Stimulated activated CD4-positive, alpha-beta T cell treated with anti-CD3 and anti-CD28 coated beads, Interleukin-2, amount 100 ng/mL, for 4 hours (primary cell): ENCODE measurements at places on chromosomes 12 and 14.
A peak's percentile ranks its signal among the peaks of the same experiment; 100 is the strongest.

DNA sequence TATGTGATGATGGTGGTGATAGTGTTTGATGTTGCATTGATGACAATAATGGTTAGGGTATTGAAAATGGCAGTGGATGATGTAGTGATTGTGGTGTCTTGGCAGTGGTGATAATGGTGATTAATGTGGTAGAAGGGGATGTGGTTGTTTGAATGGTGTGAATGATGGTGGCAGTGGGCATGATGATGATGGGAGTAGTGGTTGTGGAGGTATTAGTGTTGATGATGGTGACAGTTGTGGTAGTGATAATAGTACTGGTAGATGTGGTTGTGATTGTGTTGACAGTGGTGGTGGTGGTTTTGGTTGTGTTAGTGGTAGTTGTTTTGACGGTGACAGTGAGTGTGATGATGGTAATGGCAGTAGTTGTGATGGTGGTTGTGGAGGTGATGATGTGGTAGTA is 1049.0 kb downstream of the VRK1 start:
- DNase-seq = no peak

DNA sequence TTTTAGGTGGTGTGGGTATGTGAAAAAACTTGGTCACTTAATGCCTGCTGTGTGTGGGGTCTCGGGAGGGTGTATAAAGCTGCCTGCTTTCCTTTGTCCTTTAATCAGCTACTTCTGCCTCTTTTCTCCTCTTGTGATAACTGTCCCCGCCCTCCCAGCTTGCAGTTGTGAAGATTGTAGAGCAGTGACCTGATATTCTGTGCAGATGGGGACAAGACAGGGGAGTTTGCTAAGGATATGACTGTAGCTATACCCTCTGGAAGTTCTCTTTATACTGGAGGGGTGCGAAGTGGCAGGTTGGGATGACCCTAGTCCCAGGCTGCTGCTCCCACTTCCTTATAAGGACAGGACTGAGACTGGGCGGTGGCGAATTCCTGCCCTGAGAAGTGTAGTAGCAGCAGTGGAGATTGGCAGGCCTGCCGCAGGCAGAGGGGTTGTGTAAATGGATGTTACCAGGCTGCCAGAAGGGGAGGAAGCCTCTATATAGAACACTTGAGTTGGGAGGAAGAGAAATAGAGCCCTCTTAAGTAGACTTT is 835 bp downstream of the MYL6 start:
- no peak for DNase-seq

GRCh38 chr14:82113710-82114109 is 580.1 kb upstream of the SEL1L start:
- DNase-seq = no peak

- no peak for DNase-seq
These were observed 116.8 kb upstream of the ABCD2 start for GRCh38 chr12:39736406-39736805.

DNA sequence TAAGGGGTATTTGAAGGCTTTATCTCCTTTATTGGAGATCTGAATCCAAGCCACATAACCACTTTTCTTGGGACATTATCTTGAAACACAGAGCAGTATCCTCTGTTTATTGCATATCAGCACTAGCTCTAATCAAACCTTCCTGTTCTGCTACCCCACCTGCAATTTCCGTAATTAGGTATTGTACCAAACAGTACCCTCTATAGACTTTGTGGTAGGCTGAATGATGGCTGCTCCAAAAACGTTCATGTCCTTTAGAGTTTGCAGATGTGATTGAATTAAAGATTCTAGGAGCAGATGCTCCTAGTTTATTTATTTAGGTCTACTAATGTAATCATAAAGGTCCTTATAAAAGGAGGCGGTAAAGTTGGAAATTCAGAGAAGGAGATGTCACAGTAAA is 573.0 kb upstream of the ATXN7L3B start:
- DNase-seq = no peak

GRCh38 chr12:28540324-28540714 is 350.1 kb downstream of the CCDC91 start:
- no peak for DNase-seq

DNA sequence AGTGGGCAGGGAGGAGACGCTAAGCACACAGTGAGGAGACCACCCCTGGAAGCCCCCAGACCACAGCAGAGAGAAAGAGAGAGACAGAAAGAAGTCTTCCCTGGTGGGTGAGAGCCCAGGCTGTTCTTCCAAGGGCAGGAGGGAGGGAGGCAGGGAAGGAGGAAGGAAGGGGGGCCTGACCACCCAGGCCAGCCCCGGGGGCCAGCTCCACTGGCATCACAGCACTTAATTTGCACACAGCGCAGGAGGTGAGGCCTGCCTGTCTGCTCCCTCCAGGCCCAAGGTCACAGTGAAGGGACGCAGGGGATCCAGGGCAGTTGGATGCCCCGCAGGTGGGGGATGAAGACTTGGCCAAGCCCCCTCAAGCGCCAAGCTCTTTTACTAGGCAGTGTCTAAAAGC is 141.9 kb upstream of the C14orf180 start:
- DNase-seq = no peak

- DNase-seq = no peak
These were observed 126.0 kb upstream of the ATF7IP start for GRCh38 chr12:14239350-14239934.

- no peak for DNase-seq
These were observed 12.8 kb upstream of the ACVR1B start for GRCh38 chr12:51938726-51939125.

DNA sequence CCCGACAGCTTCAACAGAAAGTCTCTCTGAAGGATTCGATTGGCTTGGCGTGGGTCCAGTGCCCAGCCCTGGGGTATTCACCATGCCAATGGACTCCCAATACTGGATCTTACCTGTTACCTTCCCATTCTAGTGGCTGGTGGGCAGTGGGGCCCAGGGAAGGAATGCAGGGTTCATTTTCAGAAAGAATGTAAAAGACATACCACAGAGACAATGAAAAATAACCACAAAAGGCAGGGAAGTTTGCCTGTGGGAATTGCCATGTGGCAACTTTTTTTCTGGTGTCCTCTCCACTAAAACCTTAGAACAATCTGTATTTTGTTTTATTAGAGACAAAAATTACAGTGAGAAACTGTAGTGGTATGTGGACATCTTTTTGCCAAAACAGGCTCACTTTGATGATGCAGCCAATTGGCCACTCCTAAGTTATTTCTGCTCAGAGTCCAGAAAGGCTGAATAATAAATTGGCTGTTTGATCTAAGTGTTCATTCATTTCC is 55.2 kb downstream of the PTGER2 start:
- DNase-seq = no peak

- peak; percentile 3 for DNase-seq
These were observed 2.4 kb upstream of the TCL1B start for GRCh38 chr14:95683793-95684192.

DNA sequence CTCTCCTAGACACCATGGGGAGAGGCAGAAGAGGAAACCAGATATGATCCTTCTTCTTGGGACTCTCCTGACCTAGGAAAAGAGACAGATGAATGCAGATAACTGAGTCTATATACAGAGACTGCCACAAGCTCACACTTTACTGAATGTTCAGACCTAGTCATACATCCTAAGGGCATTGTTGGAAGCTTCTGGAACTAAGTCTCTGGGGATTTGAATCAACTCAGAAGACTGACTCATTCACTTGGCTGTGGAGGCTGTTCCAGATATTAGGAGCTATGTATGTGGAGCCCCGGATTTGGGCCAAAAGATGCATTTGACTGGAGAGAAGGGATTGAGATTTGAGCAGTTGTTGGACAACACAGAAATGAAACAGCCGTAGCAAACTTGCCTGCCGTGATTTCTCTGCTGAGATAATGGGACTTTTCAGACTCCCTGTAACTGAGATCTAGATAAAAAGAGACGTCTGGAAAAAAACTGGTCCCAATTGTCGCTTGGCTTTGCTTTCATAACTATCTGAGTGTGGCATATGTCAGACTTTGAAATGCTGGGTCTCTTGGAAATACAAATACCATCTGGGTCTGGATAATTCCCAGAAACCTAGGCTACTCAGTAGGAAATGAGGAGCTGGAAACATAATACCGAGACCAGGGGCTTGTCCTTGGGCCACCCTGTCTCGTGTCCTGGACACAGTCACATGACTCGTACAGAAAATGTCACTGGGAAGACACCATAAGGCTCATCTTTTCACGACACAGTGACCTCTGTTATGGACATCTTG is 396.8 kb downstream of the NUAK1 start:
- DNase-seq = no peak
